Heart right ventricle (tissue), 16 donors: ENCODE measurements at places on chromosomes 2 and 18.

DNA sequence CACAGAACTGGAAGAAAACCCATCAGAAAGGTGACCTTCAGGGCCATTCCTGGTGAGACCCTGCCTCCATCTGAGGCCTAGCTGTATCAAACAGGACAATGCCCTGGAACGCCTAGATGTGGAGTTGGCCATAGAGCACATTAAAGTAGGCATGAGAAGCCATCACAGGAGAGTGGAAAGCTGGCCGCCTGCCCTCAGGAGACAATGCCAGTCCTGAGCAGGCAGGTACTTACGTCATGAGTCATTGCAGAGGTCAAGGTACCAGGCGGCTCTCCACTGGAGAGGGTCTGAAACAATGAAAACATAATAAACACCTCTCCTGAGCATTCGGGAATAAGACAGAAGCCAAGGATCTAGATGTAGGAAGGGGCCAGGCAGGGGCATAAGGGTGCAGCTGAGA is 68.6 kb downstream of the CCDC93 start:
- DNase-seq, result no peak

GRCh38 chr2:181639686-181640085 is 17.2 kb downstream of the CERKL start:
- DNase-seq, result no peak

DNA sequence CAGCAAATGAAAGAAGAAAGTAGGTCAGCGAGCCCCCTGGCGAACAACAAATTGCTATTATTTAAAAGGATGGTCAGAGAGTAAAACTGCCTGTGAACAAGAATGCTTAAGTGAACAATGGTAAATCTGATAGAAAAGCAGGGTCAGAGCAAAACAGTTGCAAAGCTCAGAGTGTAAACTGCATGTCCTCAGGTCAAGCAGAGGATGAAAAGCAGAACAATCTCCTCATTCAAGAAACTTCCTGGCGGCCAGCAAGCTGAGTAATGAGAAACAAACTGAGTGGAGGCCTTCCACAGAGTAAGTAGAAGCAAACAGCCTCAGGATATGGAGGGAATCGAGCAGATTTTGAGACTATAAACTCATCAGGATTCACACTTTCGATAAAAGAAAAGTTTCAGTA is 117.9 kb downstream of the PPP1R1C start:
- DNase-seq, result no peak

- no peak for DNase-seq
Observed at GRCh38 chr18:39359636-39360035, 1794.0 kb upstream of the CELF4 start.

DNA sequence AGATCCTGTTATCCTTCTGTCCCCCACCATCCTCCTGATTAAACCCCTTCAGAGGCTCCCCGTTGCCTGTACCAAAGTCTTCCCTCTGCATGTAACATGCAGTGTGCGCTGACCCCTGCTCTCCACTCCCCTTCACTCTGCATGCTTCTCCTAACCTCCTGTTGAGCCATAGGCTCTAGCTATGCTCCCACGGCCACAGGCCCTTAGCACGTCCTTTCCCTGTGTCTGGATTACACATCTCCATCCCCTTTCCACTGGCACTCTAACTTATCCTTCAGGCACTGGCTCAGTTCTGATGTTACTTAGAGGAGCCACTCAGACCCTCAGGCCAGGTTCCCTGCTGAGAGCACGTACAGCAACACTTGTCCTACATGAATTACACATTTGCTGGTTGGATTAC is 29.4 kb upstream of the EDAR start:
- DNase-seq, result no peak

DNA sequence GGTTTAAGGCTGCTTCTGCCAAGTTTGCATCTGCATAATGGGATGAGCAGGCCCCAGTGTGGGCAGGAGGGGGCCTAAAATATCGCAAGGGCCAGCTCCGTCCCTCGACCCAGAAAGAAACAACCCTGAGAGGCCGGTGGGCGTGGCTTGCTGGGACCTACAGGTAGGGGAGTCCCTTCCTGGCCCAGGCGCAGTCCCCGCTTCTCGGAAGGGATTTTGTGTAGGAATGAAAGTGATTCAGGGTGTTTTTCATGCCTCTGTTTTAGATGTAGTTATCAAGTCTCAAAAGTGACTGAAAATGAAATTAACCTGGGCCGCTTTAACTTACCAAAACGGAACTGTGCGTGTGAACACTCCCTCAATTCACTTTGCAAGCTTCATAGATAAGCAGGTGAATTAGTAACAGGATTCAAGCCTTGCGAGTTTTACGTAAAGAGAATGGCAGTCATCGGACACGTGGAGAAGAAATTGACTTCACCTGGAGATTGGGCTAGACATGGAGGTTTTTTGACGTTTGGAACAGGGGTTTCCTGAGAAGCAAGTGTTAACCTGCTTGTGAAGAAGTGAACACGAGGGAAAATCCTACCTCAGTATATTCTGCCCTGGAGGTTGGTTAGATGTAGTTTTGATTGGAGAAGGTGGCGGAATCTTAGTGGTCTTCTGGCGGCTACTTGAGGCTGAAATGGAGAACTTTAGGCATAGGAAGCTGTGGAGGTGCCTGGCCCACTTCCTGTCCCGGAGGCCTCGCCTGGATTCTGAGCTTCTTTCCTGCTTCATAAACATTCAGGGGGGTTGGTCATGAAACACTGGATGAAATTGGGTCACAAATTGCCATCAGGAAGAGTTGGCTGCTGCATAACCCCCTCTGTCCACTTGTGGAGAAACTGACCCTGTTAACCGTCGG is 1.7 kb downstream of the NCK2 start:
- peak; percentile 36 for DNase-seq

DNA sequence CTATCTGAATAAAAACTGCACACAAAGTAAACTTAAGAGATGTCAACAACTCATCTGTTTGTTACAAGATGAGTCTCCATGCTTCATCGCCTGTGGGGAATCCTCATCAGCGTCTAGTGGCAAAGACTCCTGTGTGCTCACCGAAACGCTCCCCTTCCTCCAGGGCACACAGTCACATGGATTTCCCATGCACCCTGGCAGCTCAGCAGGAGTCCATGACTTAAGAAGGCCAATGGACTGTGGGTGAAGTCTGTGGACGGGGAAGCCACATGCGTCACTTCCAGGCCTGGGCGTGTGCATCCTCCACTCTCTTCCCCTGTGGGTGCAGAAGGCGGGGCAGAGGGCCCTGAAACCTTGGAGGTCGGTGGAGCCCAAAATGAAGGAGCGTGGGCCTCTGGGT is 41.1 kb downstream of the ID2 start:
- DNase-seq, result no peak

GRCh38 chr2:102615620-102616436 is 3.5 kb upstream of the SLC9A2 start:
- DNase-seq, result peak; percentile 7
